ENCODE measurements at places on chromosomes 5 and 9.

GRCh38 chr5:57650360-57651069 is 167.9 kb upstream of the ACTBL2 start:
- peak; percentile 17 for DNase-seq

- DNase-seq: no peak
Measured at GRCh38 chr5:147081311-147081764, 153.5 kb upstream of the STK32A start.

GRCh38 chr5:98774192-98775033 is 950 bp downstream of the RGMB start:
- DNase-seq: peak; percentile 46

DNA sequence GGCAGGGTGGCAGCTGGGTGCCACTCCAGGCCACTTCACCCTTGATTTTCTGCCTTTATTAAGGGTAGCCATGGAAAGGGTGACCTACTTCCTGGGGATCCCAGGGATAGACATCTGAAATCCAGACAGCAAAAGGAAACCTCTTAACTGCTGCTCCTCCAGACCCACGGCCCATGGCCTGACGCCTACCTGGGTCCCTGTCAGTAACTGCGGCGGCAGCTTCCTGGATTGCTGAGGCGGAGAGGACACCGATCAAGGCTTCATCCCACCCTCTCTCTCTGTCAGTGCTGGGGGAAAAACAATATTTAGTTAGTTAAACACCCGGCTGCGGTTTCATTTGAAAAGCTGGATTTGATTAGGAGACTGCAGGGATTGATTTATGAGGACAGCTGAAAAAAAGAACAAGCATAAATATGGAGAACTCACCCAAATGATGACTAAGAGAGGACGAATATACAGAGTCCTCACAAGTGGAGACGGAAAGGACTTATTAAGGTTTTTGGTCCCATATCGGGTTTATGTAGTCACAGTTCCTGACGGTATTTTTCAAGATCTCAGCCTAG is 158.7 kb upstream of the KLF4 start:
- DNase-seq: no peak

- no peak for DNase-seq
Measured at GRCh38 chr9:2178034-2178734, 163.0 kb downstream of the SMARCA2 start.

GRCh38 chr9:134724202-134724911 is 82.8 kb downstream of the COL5A1 start:
- no peak for DNase-seq

DNA sequence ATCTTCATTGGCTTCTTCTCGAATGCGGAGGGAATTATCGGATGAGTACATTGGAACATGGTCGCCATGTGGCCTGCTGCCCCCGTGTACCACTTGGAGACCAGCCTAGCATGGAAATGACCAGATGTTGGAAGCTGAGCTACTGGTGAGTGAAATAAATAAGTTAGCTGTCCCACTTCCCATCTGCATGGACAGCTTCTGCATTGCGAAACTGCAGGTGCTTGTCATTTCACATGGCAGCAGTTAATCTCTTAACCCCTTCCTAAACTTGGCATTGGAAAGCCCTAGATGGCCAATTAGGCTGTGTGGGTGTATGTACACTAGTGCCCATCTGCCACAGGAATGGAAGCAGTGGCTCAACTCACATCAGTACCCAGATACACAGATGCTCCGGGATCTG is 246.6 kb upstream of the IL12B start:
- no peak for DNase-seq

DNA sequence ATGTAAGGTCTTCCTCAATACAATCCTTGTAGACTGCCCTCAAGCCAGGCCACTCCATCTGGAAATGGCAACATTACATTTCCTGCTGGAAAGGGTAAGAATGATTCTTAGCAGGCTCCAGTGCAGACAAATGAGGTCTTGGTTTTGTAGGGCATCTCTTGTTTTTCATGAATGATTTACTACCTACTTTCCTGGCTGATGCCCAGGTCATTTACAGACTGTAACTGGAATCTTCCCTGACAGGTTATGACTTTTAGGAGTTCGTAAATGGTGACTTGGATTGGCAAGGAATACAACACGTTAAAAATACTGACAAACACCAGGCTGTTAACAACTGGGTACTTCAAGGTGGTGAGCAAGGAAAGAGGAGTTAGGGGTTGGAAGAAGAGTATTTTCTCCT is 510.5 kb upstream of the TNC start:
- DNase-seq: no peak

GRCh38 chr5:170303549-170303948 is 6.0 kb upstream of the LCP2 start:
- no peak for DNase-seq

- no peak for DNase-seq
Measured at GRCh38 chr9:129273136-129273895, 95.3 kb upstream of the IER5L start.

DNA sequence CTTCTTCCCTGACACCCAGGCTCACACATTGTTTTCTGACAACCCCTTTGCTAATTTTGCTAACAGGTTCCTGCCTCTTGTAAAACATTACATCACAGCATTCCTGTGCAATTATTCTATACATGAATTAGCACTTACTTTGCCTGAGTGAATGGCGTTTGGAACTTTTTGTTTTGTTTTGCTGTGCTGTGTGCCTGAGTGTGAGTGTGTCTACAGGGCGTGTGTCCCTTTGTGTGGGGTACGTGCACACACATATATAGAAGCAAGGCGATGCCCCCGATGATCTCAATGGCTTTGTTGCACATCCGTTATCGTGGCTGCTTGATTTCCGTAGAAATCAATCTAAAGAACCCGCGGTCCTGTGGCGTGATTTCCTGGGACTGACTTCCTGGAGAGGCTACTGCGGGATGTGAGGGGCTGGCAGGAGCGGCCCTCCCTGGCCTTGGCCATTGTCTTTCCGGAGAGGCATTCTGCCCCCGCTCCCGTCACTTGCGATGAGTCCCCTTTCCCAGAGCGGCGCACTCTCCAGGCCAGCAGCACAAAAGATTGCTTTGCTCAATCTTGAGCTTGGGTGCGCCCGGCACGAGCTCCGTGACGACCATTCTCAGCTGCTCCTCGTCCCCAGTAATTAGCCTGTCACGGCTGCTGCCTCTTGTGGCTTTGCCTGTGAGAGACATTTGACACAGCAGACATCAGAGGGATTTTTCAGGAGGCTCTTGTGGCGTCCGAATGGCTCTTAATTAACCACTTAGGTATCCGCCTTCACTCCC is 398.1 kb upstream of the IRX1 start:
- no peak for DNase-seq

DNA sequence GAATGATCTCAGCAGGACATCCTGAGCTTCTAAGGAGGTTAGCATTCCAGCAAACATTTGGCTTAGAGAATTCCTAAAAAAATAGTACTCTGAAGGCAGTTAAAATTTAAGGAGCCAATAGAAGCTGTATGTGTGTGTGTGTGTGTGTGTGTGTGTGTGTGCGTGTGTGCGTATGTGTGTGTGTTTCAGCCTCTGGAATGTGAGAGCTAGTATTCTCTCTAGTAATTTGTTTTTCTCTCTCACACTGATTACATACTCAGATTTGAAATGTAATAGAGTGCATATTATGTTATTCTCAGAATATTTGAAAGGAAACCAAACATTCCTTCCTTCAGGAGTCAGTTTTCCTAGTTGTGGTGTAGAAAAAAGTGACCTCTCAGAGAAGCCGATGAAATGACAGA is 279.6 kb downstream of the TMEM38B start:
- DNase-seq: no peak

- DNase-seq: no peak
Measured at GRCh38 chr5:135654761-135655467, 76.1 kb upstream of the CXCL14 start.

DNA sequence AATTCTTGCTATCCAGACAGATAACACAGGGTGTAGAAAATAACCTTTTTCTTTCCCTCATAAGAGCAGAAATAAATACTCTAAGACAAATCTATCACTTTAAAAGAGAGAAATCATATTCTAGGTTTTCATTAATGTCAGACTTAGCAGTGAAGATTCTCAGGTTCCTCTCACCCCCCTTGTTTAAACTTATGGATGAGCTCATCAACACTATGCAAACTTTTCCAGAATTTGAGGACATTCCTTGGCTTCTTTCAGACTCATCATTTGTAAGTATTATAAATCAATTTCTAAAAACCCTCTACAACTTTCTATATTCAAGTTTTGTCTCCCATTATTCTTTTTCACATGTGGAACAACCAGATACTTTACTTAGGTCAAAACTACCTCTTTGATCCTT is 374.9 kb upstream of the TRPC7 start:
- DNase-seq: no peak

DNA sequence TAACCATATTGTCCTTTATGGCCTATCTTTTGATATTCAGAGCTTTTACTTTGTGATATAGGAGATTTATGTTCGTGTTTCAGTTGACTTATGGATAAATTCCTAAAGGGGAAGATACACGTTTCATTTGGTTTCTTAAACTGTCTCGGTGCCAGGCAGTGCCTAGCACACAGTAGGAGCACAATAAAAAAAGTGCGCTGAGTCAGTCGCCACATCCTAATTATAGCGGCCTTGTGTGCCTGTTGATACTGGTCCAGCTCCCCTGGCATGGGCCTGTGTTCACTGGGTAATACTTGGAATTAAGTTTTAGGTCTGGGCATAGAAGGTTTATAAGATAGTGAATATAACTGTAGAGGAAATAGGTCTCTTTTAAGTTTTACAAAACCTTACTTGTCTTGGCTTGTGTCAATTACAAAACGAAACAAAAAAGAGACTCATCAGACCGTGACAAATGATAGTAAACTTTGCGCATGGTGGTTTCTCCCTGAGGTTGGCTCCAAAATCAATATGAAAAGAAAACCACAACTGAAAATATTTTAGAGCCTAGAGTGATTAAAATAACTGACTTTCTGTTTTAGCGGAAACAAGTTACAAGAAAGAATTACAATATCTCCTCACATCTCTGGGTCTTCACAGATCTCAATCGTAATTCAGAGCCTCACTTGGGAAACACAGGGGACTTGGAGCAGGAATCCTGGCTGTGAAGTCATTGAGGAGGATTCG is 84.8 kb downstream of the MVB12B start:
- peak; percentile 48 for DNase-seq

GRCh38 chr9:116616304-116616914 is 70.7 kb upstream of the TRIM32 start:
- DNase-seq: no peak

DNA sequence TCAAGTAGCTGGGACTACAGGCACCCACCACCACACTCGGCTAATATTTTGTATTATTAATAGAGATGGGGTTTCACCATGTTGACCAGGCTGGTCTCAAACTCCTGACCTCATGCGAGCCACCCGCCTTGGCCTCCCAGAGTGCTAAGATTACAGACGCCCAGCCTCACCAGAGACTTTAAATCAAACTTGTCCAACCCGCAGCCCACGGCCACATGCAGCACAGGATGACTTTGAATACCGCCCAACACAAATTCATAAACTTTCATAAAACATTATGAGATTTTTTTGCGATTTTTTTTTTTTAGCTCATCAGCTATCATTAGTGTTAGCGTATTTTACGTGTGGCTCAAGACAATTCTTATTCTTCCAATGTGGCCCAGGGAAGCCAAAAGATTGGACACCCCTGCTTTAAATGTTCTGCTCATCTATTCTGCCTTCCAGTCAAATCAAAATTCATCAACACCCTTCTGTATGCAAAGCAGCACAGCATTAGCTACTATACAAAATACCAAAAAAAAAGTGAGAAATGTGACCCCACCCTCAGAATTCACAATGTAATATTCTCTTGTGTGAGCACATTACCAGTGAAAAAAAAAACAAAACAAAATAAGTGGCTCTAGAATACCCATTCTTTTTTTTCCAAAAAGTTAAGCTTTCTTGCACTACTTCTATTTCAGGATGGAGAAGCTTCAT is 42.7 kb upstream of the CDC42SE2 start:
- no peak for DNase-seq

GRCh38 chr9:101792475-101792874 is 54.0 kb upstream of the GRIN3A start:
- DNase-seq: no peak

DNA sequence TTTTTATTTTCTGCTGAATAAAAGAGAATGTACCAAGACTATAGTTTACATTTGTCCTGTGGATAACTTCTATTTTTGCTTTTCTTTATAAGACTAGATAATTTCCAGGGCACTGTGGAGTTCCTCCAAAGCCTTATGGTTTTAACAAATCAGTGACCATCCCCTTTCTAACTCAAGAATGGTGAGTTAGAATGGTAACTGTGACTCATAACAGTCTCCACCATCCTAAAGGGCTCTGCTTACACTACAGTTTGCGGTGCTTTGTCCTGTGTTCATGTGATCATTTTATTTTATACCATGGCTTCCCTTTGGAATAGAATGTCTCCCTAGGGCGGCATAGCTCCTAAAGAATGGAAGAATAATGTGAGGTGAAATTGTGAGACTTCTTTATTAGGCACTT is 30.2 kb downstream of the WDR36 start:
- no peak for DNase-seq

Measured in CD4-positive, alpha-beta T cell treated with Interleukin-2 at 100 ng/mL for 4 hours (primary cell).